ENCODE measurements at places on chromosomes 12 and 14.

DNA sequence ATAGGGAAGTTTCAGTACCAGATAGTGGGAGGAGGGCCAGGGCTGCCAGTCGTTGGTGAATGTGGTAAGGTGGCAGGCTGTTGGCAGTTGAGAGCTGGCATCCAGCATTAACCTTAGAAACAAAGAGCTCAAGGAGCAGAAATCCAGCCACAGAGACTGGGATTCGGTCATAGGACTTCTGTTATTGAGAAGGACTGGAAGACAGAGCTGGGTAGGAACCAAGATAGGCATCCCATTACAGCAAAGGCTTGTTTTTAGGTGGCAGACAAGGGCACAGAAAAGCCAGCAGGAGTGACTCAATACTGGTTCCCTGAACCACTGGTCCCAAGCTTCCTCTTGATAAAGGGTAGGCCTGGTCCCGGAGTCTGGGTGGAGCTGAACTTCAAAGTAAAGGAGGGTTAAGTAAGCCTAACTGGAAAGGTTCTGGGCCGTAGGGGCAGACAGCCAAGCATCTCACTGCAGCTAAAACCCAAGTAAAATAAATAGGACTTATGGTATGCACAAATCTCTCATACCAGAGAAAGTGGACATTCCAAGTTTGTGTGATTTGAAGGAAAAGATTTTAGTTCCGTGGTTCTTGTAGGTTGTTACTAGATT, 147.9 kb downstream of the ETV6 start:
- DNase-seq = no peak

- DNase-seq = no peak
Measured at GRCh38 chr14:23122086-23122485, 3.0 kb upstream of the CEBPE start.

DNA sequence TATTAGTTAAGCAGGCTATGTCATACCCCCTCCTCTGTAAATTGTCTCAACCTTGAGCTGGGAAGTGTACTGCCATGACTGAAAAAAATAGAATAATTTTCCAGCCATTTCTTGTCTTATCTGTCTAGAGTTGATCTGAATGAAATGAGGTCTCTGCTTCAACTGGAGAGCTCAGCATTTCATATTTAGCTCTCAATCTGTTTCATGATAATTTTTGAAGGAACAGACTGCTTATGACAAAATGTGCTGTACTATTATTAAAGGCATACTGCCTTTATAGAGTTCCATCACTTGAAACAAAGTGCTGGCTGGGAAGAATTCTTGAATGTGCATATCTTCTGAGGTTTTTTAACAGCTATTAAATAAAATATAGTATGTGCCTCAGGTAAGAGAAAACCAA, 19.1 kb downstream of the PTPRO start:
- no peak for DNase-seq

- DNase-seq = peak; percentile 25
Measured at GRCh38 chr14:69090187-69090789, 62.6 kb downstream of the DCAF5 start.

DNA sequence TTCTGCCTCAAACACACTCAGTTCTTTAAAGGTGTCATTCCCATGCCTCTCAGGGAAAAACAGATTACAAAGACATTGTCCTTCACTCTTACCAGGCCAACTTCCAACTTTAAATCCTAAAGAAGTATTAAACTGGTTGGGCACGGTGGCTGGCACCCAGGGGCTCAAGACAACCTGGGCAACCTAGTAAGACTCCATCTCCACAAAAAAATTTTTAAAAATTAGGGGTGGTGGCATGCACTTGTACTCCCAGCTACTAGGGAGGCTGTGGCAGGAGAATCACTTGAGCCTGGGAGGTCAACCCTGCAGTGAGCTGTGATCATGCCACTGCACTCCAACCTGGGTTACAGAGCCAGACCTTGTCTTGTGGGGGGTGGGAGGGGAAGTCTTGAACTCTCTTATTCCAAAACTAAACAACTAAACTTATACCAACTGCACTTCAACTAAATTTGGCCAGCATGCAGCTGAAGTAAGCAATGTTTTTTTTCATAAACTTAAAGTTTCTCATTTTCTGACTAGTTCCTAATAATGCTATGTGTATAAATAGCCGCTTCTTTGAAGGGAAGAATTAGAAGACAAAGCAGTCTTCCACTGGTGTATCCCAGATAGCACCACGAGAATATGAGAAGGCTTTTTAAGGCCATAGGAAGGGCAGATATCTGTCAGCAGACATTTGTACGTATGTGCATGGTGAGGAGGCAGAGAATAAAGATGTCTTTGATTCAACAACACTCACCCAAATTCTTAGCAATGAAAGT, 2.4 kb downstream of the SLC11A2 start:
- no peak for DNase-seq

- DNase-seq = no peak
Measured at GRCh38 chr14:105389534-105389933, 8.8 kb upstream of the TEX22 start.

DNA sequence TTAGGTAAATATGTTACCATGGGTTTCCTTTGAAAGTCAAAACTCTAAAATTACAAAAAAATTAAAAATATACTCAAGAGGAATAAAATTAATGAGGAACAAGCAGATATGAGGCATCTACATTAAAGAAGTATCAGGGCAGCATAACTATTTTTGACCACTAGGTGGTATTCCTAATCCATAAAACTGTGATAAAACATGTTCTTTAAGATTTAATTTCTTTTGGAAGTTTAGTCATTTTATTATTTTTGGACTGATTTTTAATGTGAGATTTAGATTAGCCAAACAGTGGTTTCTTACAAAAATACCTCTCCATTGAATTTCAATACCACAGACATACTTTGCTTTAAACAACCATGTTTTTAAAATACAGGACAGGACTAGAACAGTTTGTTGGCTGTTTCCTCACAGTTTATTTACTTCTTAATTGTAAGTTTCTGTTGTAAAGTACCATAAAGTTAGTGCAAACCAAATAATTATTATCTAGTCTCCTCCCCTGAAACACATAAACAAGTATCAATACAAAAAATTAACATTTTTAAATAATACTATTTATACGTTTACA, 49.8 kb downstream of the NTS start:
- DNase-seq = peak; percentile 3

GRCh38 chr12:14951851-14952250, 9.6 kb downstream of the ARHGDIB start:
- no peak for DNase-seq

- no peak for DNase-seq
Measured at GRCh38 chr14:104753528-104754212, 723 bp downstream of the SIVA1 start.

- DNase-seq = no peak
Measured at GRCh38 chr12:54328595-54329337, 3.8 kb downstream of the COPZ1 start.

GRCh38 chr14:93628048-93628447, 160.2 kb downstream of the PRIMA1 start:
- no peak for DNase-seq

- no peak for DNase-seq
Measured at GRCh38 chr12:6392504-6392903, 8.5 kb downstream of the LTBR start.

GRCh38 chr12:27498149-27498548, 25.9 kb upstream of the PPFIBP1 start:
- DNase-seq = no peak

DNA sequence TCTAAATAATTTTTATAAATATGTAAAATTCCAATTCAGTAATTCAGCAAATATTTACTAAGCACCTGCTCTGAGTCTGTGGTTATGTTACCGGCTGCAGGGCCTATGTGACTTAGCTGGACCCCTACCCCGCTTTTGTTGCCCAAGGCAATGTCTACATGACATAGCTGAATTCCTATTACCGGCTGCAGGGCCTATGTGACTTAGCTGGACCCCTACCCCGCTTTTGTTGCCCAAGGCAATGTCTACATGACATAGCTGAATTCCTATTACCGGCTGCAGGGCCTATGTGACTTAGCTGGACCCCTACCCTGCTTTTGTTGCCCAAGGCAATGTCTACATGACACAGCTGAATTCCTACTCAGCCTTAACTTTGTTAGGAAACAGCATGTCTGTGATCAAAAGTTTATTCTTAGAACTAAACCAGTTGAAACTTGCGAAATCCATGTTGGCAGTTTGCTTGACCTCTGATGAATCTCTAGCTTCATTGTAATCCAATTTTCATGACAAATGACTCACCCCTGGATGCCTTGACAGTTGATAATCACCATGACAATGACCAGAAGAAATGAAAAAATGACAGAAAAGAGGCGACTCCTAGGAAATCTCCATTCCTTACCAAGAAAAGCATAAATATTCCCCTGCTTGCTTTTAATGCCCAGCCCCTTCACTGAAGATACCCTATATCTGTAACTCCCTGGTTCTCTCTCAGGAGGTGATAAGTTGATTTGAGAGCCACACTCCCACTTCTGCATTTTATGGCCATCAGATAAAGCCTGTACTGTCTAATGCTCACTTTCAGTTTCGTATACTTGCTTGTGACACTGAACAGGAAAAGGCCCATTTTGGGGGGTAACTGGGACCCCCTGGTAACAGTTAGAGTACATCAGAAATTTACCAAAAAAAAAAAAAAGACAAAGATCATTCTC, 148.4 kb upstream of the SYT10 start:
- DNase-seq = no peak

- no peak for DNase-seq
Measured at GRCh38 chr14:68535404-68536017, 257.4 kb downstream of the ZFP36L1 start.

- no peak for DNase-seq
Measured at GRCh38 chr12:105262461-105263184, 26.6 kb upstream of the APPL2 start.

- no peak for DNase-seq
Measured at GRCh38 chr12:85713373-85713772, 122.8 kb downstream of the RASSF9 start.

GRCh38 chr12:12715459-12716150, 1.6 kb upstream of the CDKN1B start:
- peak; percentile 47 for DNase-seq

GRCh38 chr12:131832321-131833231, 4.4 kb downstream of the MMP17 start:
- peak; percentile 54 for DNase-seq
